ENCODE measurements at places on chromosomes 4 and X. TPM values are rescaled to one million over a fixed set of nuclear protein-coding genes. Genes with fewer than 3 reads are reported as not detected.

- DNase-seq: no peak
Observed at GRCh38 chr4:183328832-183329231, 6.6 kb upstream of the CLDN24 start.

GRCh38 chr4:123014038-123014437, 91.6 kb upstream of the NUDT6 start:
- no peak for DNase-seq

DNA sequence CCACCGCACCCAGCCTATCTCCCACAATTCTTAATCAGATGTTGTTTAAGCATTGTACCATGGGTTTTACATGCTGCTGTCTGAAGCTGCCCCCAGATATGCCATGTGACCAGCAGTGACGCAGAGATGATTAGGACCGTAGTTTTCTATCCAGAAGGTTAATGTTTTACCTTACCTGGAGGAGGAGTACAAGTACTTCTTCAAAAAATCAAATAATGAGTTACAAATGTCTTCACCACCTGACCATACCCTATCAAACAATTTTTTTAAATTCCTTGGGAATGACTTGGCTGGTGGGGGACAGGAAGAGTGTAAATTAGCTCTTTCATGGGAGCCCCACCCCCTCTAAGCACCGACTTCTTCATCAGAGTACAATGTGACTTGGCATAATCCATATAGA, 16.2 kb upstream of the SGMS2 start:
- no peak for DNase-seq

DNA sequence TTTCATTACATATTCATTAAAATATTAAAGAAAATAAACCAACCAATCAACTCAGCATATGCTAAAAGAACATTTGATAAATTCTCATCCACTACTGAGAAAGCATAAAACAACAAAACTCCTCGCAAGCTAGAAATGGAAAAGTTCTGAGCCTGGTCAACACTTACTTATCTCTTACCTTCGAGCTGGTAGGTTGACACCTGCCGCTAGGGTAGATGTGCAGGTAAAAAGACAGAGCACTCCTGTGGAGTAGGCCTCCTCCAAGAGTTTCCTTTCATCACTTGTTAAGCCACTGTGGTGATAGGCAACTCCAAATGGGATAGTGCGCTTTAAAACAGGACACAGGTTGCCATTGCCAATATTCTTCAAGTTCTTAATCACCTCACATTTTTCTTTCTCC, 18.9 kb downstream of the HELQ start:
- DNase-seq: no peak

DNA sequence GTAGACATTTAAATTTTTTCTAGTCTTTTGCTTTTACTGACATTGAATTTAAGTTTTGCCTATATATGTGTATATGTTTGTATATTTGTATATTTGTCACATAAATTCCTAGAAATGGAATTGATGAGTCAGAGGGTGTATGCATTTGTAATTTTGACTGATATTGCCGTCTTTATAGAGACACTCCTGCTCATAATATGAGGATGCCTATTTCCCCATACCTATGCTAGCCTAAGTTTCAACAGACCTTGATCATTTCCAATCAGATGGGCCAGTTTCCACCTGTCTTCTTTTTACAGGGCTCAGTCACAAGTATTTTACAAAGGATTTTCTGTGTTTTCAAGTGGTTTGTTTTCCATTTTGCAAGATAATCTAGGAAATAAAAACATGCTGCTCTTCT, 10.8 kb downstream of the PDLIM5 start:
- DNase-seq: no peak

CDKL2 gene
- 0.22 TPM for total RNA-seq

GRCh38 chrX:2620576-2620975, 70.5 kb upstream of the CD99 start:
- DNase-seq: no peak

GRCh38 chr4:152659806-152660205, 20.0 kb downstream of the TMEM154 start:
- no peak for DNase-seq

DNA sequence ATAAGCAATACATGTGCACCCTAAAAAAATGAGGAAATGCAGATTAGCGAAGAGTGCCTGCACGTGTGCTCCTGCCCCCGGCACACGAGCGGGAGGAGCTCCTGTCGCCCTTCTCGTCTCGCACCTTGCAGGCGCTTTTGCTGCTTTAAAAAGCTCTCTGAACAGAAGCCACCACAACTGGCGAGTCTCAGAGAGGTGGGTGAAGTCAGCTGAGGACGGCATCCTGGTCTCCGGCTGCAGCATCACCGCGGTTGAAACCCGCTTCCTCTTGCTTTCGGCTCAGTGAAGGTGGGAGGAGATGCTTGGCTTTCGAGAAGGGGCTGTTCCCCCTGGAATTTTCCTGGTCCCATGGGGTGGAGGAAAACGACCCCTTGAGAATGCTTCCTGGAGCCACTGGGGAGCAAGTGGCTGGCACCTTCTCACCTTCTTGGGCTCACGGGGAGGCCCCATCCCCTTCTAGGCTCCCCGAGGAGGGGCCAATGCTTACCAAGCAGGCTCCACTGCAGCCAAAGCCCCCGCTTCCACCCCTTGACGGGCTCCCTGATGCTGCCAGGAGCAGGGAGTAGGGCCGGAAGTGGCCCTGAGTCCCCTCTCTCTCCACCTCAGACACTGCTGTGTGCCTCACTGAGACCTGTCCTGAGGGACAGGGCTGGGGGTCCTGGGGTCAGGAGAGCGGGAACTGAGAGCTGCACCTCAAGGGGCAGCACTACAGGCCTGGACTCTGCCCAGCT, 29.2 kb upstream of the MXD4 start:
- DNase-seq: no peak

- DNase-seq: no peak
Observed at GRCh38 chrX:31545726-31546125, 473.9 kb upstream of the FTHL17 start.

DNA sequence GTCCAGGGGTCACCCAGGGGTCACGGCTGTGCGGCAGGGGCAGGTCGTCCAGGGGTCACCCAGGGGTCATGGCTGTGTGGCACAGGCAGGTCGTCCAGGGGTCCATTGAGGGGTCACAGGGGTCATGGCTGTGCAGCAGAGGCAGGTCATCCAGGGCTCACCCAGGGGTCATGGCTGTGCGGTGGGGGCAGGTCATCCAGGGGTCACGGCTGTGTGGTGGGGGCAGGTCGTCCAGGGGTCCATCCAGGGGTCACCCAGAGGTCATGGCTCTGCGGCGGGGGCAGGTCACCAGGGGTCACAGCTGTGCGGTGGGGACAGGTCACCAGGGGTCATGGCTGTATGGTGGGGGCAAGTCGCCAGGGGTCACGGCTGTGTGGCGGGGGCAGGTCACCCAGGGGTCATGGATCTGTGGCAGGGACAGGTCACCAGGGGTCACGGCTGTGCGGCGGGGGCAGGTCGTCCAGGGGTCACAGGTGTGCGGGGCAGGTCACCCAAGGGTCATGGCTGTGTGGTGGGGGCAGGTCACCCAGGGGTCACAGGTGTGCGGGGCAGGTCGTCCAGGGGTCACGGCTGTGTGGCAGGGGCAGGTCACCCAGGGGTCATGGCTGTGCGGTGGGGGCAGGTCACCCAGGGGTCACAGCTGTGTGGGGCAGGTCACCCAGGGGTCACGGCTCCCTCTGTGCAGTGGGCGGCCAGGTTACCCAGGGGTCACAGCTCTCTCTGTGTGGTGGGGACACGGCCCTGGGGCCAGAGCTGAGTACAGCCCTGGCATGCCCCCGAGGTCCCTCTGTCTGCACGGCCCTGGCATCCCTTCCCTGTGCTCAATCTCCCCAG, 16.0 kb downstream of the ATP5ME start:
- DNase-seq: peak; percentile 2

GAGE1 gene
- total RNA-seq: not detected

UGT2B10 gene
- total RNA-seq: not detected

NSG1 gene
- 0.75 TPM for total RNA-seq

SLC6A8 gene
- total RNA-seq: 14.6 TPM

GRCh38 chr4:151228189-151229119, 48.5 kb upstream of the PRSS48 start:
- DNase-seq: peak; percentile 95

DNA sequence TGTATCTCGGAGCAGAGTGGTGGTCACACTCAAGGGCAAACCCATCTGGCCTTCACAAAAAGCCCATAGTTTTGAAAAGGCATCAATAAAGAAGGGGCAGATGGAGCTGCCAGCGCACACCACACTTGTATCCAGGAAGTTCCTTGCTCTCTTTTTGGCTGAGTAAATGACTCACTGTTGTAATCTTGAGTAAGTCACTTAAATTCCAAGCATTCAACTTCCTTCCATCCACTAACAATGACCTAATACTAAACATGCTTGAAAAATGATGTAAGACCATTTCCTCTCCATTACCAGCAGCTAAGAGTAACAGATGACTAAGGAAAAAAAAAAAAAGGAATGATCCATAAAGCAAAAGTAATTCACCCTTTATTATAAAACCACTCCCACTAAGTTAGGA, 32.4 kb upstream of the MYOZ2 start:
- peak; percentile 62 for DNase-seq

DNA sequence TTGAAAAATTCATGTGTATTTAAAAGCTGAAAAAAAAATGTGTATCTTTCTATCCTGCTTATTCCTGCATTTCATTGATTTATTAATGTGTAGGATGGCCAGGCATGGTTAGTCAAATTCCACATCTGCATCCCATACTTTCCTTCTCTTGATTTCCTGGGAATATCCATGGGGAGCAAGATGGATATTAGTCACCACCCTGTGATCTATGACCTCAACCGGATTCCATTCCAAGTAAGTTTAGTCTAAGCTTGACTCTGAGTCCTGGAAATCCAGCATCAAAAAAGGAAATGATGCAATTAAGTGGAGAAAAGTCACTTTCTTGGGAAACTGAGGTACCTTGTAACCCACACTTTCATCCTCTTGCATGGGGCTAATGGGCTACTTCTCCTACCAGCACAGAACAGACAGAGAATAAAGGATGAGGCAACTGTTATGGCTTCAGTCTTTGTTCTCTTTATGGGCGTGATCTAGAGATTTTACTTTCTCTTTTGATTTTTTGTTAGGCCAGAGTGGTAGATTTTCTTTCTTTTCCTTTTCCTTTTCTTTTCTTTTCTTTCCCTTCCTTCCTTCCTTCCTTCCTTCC, 17.1 kb upstream of the BEX4 start:
- DNase-seq: peak; percentile 80

DNA sequence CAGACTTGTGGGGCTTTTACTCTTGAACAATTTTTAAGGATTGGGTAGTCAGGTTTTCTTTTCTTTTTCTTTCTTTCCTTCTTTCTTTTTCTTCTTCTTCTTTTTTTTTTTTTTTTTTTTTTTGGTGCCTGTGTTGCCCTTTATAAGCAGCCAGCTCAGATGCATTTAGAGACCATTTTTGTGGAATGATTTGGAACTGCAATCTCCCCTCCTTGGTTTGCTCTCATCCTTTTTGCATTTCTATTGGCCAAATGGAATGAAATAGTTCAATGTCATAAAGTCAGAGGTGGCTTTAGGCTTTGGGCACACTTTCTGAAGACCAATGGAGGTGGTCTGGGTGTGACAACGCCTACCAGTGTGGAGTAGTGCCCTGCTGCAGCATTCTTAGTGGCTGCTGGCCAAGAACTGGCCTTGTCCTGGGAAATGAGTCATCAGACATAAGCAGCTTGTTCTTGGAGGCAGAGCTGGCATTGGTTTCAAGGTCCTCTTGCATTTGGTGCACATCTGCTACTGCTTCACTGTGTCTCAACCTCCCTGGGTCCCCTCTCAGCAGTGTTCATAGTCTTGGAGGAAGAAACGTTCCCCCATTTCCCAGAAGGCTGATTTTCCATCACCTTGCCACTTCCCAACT, 84.5 kb downstream of the CT47B1 start:
- no peak for DNase-seq

GRCh38 chr4:168797194-168797593, 212.9 kb downstream of the CBR4 start:
- no peak for DNase-seq

XKRX gene
- total RNA-seq: 0.04 TPM

GRCh38 chr4:88672987-88673386, 24.6 kb downstream of the NAP1L5 start:
- peak; percentile 39 for DNase-seq

GRCh38 chr4:93394545-93395081, 433.9 kb upstream of the ATOH1 start:
- DNase-seq: peak; percentile 72

GRCh38 chr4:87196146-87196545, 24.3 kb downstream of the KLHL8 start:
- no peak for DNase-seq

F9 gene
- total RNA-seq: not detected

SPANXN3 gene
- not detected for total RNA-seq

CT45A7 gene
- not detected for total RNA-seq

NEIL3 gene
- 3.0 TPM for total RNA-seq

- no peak for DNase-seq
Observed at GRCh38 chr4:70863099-70863790, 23.6 kb upstream of the GRSF1 start.

- no peak for DNase-seq
Observed at GRCh38 chr4:10321931-10322330, 135.3 kb downstream of the ZNF518B start.

DNA sequence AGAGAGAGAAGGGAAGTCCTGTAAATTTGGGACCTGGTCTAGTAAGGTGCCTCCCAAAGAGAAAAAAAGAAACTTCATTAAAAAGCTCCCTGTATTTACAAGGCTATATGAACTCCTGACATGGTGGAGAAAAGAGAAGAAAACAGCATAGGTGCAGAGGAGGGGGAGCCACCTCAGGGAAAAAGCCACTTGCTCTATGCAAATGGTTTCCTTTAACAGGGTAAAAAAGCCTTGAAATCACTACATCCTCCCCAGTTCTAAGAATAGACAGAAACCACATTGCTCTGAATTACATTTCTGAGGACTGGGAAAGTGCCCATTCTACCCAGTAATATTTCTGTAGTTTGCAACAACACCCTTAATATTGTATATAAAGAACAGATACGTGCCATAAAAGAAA, 165.5 kb downstream of the KLF8 start:
- DNase-seq: no peak

TSPAN7 gene
- total RNA-seq: 70.0 TPM

DNA sequence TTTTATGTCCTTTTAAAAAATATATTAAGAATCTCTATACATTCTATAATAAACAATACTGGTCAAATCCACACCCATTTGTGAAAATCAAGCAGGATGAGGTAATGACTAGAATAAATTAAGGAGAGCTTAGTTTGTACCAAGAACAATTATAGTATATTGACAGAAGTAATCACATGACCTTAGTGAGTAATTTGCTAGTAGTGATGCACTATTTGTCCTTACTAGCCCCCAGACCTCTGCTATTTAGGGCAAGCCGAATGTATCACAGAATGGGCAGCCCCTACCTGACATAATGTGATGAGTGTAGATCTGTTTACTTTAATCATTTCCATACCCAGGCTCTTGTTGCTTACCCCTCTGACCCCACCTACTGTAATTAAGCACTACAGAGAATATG, 15.8 kb downstream of the ATP1B4 start:
- no peak for DNase-seq

LUZP4 gene
- not detected for total RNA-seq

EIF1AX gene
- 40.7 TPM for total RNA-seq

GRCh38 chrX:110759785-110760184, 35.8 kb downstream of the CHRDL1 start:
- peak; percentile 57 for DNase-seq

Measured in muscle of leg (tissue), 16 donors.